ENCODE measurements at places on chromosomes 1 and 21. TPM values are rescaled to one million over a fixed set of nuclear protein-coding genes. Genes with fewer than 3 reads are reported as not detected.

- DNase-seq, result no peak
These were observed 34.6 kb upstream of the DNAH14 start for GRCh38 chr1:224894915-224895314.

- DNase-seq, result no peak
These were observed 131.5 kb upstream of the ZNF648 start for GRCh38 chr1:182192966-182193365.

GRCh38 chr21:42534421-42535378 lies 21.0 kb downstream of the SLC37A1 start:
- no peak for DNase-seq

GRCh38 chr1:230277201-230278025 lies 148.7 kb downstream of the PGBD5 start:
- no peak for DNase-seq

- no peak for DNase-seq
These were observed 13.1 kb downstream of the TIMM17A start for GRCh38 chr1:201968202-201968925.

- no peak for DNase-seq
These were observed 310.6 kb downstream of the LMX1A start for GRCh38 chr1:165045902-165046301.

The MTARC2 gene
- total RNA-seq, result 27.4 TPM

- DNase-seq, result no peak
These were observed 47.3 kb downstream of the UBIAD1 start for GRCh38 chr1:11320153-11320936.

The PGLYRP3 gene
- not detected for total RNA-seq

The PTPN14 gene
- 23.0 TPM for total RNA-seq

DNA sequence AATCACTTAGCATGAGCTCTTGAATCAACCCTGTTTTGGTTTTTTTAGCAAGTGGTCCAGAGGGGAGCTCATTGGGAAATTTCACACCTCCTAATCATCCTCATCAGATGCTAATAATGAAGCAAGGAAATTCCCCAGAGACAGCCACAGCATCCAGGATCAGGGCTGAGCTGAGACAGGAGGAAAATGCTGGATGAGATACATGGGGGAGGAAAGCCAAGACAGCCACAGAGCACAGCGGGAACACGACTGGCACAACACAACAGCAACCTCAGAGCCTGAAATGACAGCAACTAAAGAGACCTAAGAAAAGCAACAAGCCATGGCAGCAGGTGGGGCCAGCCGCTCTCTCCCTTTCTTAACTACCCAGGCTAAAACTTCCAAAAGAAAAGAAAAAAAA lies 70.4 kb downstream of the UBR4 start:
- DNase-seq, result no peak

DNA sequence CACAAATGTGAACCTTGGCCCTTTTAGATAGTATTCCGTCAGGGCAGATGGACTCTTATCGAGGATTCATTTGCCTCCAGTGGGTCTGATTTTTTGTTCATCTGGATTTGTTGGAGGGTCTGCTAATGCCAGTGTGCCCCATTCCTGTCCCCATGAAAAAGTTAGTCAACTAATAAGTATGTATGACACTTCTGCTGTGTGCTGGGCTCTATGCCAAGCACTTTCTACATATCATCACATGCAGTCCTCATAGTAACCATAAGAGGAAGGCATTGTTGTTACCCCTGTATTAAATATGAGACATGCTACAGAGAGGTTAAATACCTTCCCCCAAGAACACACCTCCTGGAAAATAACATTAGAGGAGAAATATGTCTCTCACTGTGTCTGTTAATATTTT lies 46.6 kb upstream of the MAB21L3 start:
- no peak for DNase-seq

DNA sequence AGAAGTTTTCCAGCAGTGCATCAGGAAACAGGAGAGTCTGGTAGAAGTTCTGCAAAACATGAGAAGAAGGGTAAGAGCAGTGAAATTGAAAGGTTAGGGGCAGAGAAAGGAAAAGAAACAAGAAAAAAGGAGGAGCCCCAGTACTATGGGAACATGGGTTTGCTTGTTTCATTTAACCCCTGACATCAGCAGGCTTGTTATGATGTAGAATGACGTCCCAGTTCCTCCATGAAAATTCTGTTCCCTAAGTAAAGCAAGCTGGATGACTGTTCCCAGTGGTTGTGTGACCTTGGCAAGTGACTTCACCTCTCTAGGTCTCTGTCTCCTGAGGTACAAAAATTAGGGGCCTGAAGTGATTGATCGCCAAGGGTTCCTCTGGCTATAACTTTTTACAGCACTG lies 268.7 kb upstream of the SGIP1 start:
- no peak for DNase-seq

The LIX1L gene
- 25.8 TPM for total RNA-seq

The SYT14 gene
- total RNA-seq, result not detected

GRCh38 chr21:45821315-45821962 lies 160.1 kb upstream of the COL6A1 start:
- no peak for DNase-seq

The HES3 gene
- not detected for total RNA-seq

DNA sequence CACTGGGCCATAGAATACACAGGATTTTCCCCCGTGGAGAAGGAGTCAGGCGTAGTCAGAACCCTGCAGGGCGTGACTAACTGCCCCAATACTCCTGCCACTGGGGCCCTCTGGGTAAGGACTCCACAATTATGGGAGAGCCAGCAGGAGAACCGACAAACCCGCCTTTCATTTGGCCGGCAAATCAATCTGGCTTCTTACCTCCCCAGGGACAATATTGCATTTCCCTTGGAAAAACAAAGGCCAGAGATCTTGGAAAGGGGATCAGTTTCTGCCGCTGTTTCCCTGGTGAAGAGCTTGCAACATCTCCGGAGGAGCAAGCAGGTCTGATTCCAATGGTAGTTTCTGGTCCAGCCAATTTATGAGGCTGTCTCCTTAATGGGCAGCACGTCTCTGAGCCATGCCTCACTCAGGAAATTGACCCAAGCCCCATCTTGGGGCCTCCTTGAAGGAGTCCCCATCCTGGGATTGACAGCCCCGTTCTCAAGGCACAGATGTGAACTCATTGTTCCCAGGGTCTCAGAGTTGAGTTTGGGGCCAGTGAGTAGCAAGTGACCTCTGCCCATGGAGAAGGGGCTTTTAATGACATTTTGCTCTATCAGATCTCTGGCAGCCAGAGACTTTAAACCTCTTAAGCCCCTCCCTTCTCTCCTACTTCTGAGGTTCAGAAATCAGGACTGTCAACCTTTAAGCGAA lies 4.3 kb downstream of the TRABD2B start:
- peak; percentile 69 for DNase-seq

The ELF3 gene
- 0.54 TPM for total RNA-seq

The KIF17 gene
- total RNA-seq, result 6.0 TPM

The PSMG1 gene
- total RNA-seq, result 18.8 TPM

DNA sequence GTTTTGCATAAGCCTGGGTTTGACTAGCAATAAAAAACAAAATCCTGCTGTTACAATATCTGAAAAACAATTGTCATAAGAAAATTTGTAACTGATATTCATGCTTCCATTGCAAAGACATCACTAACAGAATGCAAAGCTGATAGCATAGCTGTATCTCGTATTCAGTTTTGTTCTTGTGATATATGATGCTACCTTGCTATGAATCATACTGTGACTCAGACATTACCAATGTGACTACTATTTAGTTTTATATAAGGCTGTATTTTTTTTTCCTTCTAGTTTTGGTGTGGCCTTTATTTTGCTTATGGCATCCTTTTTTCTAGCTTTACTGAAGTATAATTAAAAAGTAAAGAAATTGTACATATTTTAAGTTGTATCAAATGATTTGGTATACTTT lies 1381.8 kb downstream of the MRPL39 start:
- DNase-seq, result no peak

GRCh38 chr1:39871796-39872195 lies 11.5 kb downstream of the TRIT1 start:
- no peak for DNase-seq

- DNase-seq, result no peak
These were observed 68.3 kb upstream of the KIF26B start for GRCh38 chr1:245086389-245086969.

The UAP1 gene
- 28.9 TPM for total RNA-seq

DNA sequence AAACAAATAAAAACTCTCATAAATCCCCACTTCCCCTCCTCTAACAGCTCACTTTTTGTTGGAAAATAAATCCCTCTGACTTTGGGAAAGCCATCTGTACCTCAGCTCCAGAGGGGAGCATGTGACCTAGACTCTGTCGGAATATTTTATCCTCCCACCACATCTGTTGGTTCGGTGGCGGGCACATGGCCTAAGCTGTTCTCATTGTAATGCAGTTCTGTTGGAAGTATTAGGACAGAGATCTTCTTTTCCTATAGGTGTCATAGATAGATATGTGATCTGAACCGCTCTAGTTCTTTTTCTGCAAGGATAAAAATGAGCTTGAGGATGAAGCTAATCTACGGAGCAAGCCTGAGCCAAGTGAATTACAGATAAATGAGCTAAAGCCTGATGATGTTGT lies 50.5 kb upstream of the EPS8L3 start:
- DNase-seq, result no peak

The AGBL4 gene
- 0.14 TPM for total RNA-seq

GRCh38 chr1:56570924-56571372 lies 8.4 kb downstream of the PLPP3 start:
- DNase-seq, result no peak

The GPATCH2 gene
- 6.0 TPM for total RNA-seq

GRCh38 chr21:42373196-42373907 lies 7.0 kb upstream of the TFF1 start:
- no peak for DNase-seq
